Fibroblast of skin of right biceps (primary cell): ENCODE measurements at places on chromosomes 13 and 19.
A peak's percentile ranks its signal among the peaks of the same experiment; 100 is the strongest.

DNA sequence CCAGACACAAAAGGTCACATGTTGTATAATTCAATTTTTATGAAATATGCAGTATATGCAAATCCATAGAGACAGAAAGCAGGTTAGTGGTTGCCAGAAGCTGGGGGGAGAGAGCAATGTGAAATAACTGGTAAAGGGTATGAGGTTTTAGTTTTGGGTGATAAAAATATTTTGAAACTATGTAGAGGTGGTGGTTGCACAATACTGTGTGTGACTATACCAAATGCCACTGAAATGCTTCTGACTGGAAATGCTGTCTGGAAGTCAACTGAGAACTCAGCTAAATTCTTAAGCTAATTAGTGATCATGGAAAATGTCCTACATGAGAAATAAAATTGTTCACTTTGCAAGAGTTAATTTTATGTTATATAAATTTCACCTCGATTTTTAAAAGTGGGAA, 65.3 kb upstream of the RXFP2 start:
- peak; percentile 58 for DNase-seq

DNA sequence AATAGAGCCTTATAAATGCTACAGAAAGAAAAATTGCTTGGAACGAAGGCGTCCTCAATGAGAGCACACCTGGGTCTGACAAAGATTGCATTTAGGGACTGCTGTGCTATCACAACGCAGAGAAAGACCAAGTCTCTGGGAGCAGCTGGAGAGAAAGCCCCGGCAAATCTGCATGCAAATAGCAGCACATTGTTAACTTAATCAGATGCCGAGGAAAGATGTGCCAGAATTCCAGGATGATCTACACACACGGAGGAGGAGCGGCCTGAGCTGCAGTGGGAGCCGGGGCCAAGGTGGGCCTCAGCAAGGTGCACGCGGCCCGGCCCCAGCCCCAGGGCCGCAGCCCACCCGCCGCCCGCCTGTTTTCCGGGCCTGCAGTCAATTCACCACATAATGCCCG, 1.4 kb downstream of the ZNF536 start:
- no peak for DNase-seq

DNA sequence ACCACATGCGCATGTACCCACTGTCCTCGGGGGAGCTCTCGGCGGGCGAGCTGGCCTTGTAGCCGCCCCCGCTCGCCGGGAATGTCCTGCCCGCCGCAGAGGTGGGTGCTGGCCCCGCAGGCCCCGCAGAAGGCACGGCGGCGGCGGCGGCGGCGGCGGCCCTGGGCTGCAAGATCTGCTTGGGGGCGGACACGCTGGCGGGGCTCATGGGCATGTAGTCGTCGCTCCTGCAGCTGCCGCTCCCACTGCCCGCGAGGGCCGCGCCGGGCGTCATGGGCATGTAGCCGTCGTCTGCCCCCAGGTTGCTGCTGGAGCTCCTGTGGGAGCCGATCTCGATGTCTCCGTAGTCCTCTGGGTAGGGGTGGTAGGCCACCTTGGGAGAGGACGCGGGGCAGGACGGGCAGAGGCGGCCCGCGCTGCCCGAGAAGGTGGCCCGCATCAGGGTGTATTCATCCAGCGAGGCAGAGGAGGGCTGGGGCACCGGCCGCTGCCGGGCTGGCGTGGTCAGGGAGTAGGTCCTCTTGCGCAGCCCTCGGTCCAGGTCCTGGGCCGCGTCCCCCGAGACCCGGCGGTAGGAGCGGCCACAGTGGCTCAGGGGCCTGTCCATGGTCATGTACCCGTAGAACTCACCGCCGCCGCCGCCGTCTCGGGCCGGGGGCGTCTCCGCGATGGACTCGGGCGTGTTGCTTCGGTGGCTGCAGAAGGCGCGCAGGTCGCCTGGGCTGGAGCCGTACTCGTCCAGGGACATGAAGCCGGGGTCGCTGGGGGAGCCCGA, 2.4 kb downstream of the IRS2 start:
- no peak for DNase-seq

GRCh38 chr13:49693191-49693733, 2.0 kb upstream of the EBPL start:
- DNase-seq: peak; percentile 59

- DNase-seq: no peak
Measured at GRCh38 chr19:27777242-27777641, 1435.7 kb downstream of the UQCRFS1 start.

DNA sequence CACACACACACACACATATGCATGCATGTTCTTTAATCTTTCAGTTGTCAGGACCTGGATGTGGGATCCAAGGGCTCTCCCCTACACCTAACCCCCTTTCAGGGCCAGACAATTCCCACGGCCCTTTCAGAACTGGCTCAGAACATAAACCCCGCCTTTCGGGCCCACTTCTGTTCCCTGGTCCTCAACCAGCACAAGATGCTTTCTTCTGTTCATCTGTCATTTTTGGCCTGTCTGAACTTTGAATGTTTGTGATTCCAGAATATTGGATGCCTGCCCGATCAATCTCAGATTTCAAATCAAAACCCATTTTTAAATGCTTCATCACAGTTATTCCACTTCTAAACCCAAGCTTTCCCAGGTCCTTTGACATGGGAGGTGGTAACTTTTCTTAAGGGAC, 167.3 kb downstream of the USP12 start:
- DNase-seq: peak; percentile 25

DNA sequence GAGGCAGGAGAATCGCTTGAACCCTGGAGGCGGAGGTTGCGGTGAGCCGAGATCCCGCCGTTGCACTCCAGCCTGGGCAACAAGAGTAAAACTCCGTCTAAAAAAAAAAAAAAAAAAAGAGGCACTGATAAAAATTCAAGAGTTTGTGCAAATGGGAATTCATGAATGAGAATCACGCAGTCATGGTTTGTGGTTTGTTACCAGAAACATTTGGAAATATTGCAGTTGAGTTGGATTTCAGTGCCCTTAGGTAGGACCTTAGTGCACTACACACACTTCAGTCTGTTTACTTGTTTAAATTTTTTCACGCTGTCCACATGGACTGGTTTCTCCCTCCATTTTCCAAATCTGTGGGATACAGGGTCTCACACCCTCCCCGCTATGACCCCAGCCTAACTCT, 28.4 kb downstream of the ZNF844 start:
- peak; percentile 7 for DNase-seq

DNA sequence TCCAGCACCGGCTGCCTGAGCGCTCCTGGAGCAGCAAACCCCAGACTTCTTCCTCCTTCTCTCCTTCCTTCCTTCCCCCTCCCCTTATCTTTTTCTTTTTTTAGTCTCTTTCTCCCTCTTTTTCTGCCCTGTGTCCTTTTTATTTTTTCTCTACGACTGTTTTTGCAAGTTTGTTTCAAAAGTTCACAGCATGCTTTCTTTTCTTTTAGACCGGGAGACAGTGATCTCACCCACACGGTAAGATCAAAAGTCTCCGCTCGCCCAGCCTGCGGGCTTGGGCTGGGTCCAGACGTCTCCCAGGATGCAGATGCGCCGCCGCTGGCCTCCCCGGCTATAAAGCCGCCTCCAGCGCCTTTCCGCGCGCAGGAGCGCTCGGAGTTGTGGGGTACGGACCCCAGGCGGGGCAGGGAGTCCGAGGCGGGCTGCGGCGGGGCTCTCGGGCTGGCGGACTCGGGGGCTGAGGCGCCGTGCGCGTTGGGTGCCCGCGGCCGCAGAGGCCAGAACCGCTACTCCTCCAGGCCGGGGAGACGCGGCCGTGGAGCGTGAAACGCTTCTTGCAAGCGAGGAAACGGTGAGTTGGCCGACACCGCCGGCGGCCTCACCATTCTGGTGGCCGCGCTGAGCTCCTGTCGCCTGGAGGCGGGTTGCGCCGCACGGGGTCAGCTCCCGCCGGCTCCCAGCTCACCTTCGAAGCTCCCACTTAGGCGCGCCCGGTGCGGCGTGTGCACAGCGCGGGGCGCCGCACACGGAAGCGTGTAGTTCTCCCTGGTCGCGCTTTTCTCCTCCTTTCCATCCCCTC, 2.0 kb upstream of the TSHZ3 start:
- peak; percentile 70 for DNase-seq

DNA sequence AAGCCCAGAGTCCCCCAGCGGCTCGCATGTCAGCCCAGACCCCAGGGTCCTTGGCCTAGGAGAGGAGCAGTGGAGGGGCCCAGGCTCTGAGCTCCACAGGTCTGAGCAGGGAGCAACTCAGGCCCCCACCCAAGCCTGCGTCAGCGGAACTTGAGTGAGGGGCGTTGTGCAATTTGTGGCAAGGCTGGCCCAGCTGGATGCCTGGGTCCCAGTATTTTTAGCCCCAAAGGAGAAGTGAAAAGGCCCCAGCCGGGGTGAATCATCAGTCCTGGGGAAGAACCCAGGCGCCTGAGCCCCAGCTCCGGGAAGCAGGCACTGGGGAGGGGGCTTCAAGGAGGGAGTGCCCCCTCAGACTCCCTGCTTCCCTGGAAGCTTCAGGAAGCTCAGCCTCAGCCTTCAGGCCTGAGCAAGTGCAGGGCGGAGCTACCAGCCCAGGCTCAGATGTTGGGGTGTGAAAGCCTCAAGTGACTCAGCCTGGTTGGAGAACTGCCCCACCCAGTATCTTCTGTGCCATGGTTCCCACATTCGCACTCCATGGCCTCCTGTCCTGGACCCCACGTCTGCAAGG, 7.2 kb downstream of the MED29 start:
- peak; percentile 71 for DNase-seq

DNA sequence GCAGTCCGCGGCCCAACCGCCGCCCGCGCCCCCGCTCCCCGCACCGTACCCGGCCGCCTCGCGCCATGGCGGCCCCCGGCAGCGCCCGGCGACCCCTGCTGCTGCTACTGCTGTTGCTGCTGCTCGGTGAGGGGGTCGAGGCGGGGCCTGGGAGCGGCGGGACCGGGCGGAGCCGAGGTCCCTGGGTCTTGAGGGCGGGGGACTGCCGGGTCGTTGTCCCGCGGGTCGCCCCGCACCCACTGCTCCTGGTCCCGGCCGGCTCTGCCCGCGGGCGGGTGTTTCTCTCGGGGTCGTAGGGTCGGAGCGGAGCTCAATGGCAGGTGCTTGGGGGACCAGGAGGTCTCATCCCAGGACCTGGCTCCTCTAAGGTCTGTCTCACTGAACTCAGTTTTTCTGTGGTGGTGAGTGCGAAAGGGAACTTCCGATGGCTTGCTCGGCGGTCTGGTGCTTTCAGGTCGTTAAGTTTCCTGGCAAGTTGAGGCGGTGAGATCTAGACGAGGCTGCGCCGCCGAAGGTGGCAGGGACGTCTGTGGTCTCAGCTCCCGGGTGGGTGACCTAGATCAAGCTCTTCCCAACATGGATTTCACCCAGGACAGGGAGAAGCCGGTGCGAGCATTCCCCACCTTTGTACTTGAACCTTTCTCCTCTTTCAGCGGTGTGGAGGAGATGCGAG, 467 bp downstream of the LAMP1 start:
- no peak for DNase-seq

GRCh38 chr19:56806639-56807038, 33.9 kb downstream of the PEG3 start:
- no peak for DNase-seq

GRCh38 chr13:106541826-106542225, 6.4 kb upstream of the EFNB2 start:
- no peak for DNase-seq

DNA sequence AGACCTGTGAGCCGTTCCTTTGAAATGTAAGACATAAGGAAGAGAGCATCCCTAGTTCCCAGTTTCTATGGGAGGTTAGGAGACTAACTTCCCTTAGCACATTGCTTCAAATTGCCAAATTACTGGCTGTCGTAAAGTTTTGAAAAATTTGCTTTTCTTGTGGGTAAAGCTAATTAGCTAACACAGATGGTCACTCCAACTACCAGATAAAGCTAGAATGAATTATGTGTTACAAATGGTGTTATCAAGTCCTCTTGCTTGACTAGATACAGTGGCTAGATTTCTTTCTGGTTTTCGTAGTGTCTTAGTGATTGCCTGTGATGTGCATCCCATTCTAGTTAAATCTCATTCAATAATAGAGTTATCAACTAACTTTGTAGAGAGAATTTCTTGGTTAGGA, 416.6 kb upstream of the ATXN8OS start:
- no peak for DNase-seq

GRCh38 chr19:58328999-58329398, 2.2 kb downstream of the ZSCAN22 start:
- no peak for DNase-seq

DNA sequence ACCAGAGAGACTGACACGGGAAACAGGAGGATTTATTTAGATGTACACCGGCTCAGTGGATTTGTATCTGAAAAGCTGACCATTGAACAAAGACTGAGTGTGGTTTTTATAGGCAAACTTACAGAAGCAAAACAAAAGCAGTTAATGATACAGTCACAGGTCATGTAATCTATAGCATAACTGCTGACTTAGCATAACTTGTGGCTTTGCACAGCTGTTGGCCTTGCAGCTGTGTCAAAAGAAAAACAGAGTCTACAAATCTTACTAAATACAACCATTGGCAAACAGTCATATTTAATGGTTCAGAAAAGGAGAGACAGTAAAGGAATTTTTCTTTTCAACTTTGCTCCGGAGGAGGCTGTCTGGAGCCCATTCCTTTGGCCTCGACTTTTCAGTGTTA, 2.3 kb upstream of the ILF3 start:
- no peak for DNase-seq

- DNase-seq: no peak
Measured at GRCh38 chr19:56778351-56778750, 62.2 kb downstream of the PEG3 start.

- peak; percentile 8 for DNase-seq
Measured at GRCh38 chr13:73429701-73430100, 370.9 kb downstream of the KLF5 start.

GRCh38 chr13:40410315-40410714, 256.1 kb downstream of the FOXO1 start:
- DNase-seq: no peak

GRCh38 chr19:19662344-19662743, 1.1 kb downstream of the ATP13A1 start:
- no peak for DNase-seq

DNA sequence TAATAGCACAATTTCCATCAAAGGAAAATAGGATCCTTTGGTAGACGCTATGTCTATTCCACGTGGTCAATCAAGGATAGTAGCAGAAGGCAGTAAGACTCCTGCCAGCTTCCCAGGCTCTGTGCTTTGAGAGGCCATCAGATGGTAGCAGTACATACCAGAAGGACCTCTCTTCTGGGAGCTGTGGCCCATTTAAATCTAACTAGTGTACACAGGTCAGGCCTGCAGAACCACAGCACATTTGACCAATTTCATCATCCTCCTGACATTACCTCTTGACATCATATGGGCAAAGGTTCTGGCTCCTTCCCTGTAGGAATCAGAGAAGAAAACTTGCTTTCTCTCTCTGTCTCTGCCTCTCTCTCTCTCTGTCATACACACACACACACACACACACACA, 229.6 kb upstream of the HTR2A start:
- no peak for DNase-seq

DNA sequence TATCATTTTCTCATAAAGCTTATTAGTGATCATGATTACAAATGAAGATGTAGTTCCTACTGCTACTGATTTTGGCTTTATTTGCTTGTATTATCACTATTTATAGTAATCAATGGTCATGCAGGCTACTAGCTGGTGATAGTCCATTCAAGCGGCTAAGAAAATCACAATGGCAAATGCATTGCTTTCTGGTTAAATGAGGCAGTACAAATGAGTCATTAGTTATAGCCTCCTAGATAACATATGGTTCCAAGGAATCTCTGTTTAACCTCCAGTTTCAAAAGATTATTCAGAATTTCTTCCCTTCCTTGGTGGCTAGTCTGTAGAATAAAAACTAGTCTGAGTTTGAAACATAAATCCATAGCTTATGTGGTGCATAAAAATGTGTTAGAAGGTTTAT, 141.3 kb upstream of the HTR2A start:
- DNase-seq: peak; percentile 14

GRCh38 chr19:50517704-50518075, 4.0 kb upstream of the ASPDH start:
- no peak for DNase-seq

- no peak for DNase-seq
Measured at GRCh38 chr19:21921691-21922180, 85.8 kb upstream of the ZNF43 start.
